ENCODE measurements at places on chromosomes 12 and 14. TPM values are rescaled to one million over a fixed set of nuclear protein-coding genes. Genes with fewer than 3 reads are reported as not detected.

DNA sequence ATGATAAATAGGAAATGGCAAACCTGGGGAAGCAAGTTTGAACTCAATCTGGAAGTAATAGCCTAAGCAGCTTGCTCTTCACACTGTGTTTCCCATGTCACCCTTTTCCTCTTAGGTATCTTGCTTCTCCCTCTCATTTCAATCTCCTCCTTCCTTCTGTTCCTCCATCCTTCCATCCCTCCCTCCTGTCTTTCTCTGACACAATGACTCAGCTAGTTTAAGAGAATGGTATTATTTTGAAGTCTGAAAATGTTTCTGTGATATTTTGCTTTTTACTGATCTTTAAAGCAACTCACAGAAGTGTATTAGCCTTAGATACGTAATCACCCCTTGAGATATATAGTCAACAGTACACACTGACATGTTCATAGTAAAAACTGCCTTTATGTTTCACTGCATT is 55.9 kb upstream of the FGD4 start:
- DNase-seq, result no peak

DNA sequence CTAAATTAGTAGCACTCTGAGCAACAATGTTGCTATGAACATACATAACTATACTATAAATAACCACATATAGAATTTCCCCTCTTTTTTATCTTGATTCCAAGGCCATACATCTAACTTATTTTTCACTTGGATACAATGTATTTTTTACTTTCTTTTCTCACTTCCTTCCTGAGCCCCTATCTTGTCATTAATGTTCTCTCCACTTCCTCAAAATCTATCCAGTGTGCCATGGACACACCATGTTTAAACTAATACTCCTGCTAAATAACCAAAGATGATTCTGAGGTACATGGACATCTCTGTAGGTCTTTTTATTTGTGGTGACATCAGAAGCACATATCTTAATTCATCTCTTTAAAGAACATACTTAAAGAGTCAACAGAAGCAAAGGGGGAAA is 251.2 kb downstream of the C12orf42 start:
- no peak for DNase-seq

GRCh38 chr12:110581931-110582275 is 1.2 kb downstream of the PPTC7 start:
- no peak for DNase-seq

GRCh38 chr12:83074358-83074894 is 387.7 kb downstream of the TMTC2 start:
- DNase-seq, result no peak

- no peak for DNase-seq
Measured at GRCh38 chr14:99724196-99724891, 40.2 kb downstream of the CYP46A1 start.

GRCh38 chr12:95836630-95837239 is 22.0 kb upstream of the SNRPF start:
- no peak for DNase-seq

DNA sequence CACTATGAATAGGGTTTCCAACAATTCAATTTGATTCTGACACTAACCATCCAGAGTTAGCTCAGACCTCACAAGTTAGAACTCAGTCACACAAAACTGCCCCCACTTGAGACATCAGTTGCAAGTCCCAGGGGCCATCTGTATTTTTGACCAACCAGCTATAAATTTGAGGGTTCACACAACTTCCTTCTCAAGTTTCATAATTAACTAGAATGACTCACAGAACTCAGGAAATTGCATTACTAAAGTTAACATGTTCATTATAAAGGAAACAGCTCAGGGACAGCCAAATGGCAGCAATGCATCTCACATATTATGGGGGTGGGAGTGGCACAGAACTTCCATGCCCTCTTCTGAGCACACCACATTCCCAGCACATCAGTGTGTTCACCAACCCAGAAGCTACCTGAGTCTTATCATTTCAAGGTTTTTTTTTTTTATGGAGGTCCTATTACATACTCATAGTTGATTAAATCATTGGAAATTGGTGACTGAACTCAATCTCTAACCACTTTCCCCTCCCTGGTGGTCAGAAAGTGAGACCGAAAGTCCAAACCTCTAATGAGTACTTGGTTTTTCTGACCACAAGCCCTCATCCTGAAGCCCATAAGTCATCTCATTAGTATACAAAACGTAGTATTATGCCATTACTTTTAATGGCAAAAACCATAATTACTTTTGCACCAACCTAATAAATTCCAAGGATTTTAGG is 1721.5 kb upstream of the SEL1L start:
- no peak for DNase-seq

GRCh38 chr12:54016478-54016964 is 7.7 kb downstream of the HOXC8 start:
- no peak for DNase-seq

DNA sequence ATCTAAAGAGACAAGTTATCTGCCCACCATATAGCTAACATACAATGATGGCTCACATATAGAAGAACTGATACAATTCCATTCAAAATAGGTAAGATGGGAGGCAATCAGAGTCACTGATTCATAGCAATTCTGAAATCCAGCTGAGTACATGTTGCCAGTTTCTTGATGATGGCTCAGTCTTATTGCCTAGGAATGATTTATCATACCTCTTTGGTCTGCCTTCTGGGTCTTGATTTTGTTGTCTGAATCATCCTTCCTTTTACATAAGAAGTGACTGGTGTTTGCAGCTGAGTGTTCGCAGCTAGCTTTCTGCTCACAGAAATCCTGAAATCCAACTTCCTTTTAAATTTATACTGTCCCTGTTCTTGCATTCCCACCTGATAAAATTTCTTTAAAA is 463.2 kb upstream of the MGAT4C start:
- DNase-seq, result no peak

DNA sequence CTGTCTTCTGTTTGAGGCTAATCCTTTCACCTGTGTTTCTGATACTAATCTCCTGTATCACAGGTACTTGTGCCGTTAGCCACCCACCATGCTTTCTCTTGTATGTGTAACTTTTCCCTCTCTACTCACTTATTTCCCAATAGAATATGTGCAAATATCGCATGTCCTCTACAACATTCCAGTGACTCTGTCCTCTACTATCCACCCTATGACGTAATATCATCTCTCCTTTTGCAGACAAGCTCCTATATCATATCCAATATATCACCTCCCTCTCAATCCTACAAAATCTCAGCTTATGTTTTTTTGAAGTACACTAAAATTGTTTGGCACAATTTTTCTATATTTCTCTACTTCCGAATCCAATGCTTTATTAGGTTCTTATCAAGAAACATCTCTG is 232.6 kb upstream of the LRFN5 start:
- DNase-seq, result no peak

- DNase-seq, result no peak
Measured at GRCh38 chr14:21197418-21198205, 41.7 kb upstream of the OR5AU1 start.

- no peak for DNase-seq
Measured at GRCh38 chr12:50050410-50051098, 6.8 kb upstream of the ASIC1 start.

GRCh38 chr14:45902241-45902640 is 649.2 kb upstream of the MIS18BP1 start:
- no peak for DNase-seq

DNA sequence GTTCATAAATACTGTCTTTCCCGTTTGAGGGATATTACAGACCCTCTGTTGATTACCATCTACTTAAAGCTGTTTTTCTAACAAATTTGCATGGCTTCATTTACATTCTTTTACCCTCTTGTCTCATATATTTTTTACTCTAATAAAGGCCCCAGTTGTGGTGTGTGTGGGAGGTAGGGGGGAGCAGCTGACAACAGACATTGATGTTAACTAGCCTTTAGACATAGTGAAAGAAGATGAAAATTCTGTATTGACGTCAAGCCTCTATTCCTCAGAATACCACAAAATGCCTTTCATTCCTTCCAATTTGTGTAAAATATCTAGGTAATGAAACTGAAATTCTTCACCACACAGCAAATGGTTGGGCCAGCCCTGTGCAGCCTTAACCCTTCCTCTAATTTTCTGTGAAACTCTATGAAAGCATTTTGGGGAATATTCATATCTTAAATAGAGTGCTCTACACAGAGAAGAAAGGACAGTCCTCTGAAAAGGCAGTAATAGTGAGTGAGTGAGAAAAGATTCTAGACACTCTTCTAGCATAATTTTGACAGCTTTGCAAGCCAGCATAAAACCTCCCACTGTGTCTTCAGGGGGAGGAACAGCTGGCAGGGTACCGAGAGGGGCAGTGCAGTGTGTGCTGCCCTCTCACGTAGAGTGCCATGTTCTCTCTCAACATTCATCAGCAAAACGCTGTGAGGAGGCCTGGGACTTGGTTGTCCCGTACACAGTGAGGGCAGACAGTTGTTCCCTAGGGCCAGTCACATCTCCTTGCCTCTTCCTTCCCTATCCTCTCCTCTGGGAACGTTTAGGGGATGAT is 20.1 kb upstream of the CERS5 start:
- DNase-seq, result no peak

- no peak for DNase-seq
Measured at GRCh38 chr12:109949089-109949488, 47.1 kb downstream of the GIT2 start.

GRCh38 chr12:89401433-89402058 is 49.2 kb upstream of the DUSP6 start:
- no peak for DNase-seq

DNA sequence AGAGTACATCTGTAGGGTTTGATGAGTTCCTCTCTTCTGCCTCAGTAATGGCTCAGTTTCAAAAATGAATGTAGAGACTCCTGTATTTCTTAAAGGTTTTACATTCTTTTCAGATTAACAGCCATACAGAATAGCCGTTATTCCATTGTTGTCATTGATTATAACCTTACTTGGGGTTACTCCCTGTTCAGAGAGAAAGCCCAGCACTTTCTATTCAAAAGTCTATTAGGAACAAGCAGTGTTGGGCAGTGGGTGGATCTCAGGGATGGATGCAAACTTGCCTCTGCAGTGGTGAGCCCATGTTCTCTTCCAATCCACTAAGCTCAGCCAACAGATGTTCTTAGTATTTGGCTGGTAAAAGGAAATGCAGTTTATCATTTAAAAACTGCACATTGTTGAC is 342.6 kb upstream of the E2F7 start:
- DNase-seq, result no peak

DNA sequence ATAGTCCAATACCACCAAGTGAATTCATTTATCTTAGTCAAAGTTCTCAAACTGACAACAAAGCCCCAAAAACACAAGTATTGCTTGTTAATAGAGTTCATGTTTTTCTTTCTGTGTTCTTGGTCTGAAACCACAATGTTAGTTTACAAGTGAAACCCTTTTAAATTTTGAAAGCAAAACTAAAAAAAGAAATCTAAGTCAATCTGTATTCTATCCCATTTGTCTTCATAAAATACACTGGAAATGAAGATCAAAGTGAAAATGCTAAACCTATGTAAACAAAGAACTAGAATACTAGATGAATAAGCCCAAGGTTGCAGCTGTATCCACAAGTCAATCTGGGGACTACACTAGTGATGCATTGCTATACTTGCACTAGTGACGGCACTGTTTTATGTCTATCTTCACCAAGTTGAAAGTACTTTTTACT is 10.4 kb downstream of the MAP4K5 start:
- DNase-seq, result no peak

- DNase-seq, result no peak
Measured at GRCh38 chr12:24850496-24850895, 98.4 kb downstream of the BCAT1 start.

DNA sequence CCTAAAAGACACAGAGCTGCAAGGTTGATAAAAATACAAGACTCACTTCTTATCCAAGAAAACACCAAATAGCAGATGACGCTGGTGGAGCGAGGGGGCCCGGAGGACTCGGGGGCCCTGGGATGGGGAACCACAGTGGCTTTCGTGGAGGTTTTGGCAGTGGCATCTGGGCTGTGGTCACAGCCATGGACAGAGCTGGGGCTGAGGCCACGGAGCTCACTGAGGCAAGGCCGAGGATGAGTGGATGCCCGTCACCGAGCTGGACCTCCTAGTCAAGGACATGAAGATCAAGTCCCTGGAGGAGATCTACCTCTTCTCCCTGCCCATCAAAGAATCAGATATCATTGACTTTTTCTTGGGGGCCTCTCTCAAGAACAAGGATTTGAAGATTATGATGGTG is 117.2 kb downstream of the PTPRO start:
- no peak for DNase-seq

- peak; percentile 54 for DNase-seq
Measured at GRCh38 chr12:55619354-55620138, 17.1 kb upstream of the OR10P1 start.

DNA sequence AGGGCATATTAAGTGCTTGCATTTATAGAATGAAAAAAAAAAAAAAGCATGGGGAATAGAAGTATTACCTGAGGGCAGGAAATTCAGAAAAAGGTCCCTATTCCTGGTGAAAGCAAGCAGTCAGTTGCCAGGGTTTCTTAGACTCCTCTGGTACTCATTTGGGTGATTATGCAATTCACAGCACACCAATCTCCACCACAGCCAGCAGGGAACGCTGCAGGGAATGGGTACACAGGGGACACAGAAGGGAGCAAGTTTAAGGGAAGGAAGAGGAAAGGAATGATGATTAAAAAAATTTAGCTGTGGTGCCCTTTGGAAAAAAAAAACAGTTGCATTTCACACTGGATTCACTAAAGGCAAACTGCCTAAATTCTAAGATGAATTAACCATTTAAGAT is 14.2 kb downstream of the BLTP3B start:
- DNase-seq, result no peak

- DNase-seq, result no peak
Measured at GRCh38 chr12:58421990-58422389, 480.6 kb downstream of the ATP23 start.

GRCh38 chr12:27493260-27493940 is 30.6 kb upstream of the PPFIBP1 start:
- no peak for DNase-seq

- DNase-seq, result no peak
Measured at GRCh38 chr14:56774503-56774902, 35.8 kb downstream of the OTX2 start.

DNA sequence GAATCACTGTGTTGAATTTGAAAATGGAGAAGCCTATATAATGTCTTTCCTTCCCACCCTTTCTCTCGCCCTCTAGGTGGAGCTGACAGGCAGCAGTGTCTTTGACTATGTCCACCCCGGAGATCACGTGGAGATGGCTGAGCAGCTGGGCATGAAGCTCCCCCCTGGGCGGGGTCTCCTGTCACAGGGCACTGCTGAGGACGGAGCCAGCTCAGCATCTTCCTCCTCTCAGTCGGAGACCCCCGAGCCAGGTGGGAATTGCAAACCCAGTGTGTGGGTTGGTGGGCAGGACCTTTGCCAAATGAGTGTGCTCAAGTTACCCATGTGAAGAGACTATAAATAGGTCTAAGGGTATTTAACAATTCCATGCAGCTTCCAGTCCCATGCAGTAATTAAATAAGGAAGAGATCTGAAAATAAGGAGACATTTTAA is 274.7 kb downstream of the EGLN3 start:
- DNase-seq, result peak; percentile 73

The MYF5 gene
- total RNA-seq, result not detected

The FAR2 gene
- total RNA-seq, result 25.3 TPM

The PAWR gene
- total RNA-seq, result 338 TPM

The ADAM21 gene
- not detected for total RNA-seq

The AMIGO2 gene
- total RNA-seq, result 3.3 TPM
